Ascending aorta (tissue), 2 donors: ENCODE measurements at places on chromosomes 2 and 18. TPM values are rescaled to one million over a fixed set of nuclear protein-coding genes. Genes with fewer than 3 reads are reported as not detected.

- DNase-seq, result no peak
- no peak overlapping the region for H3K4me3 ChIP-seq
- no peaks in the 10 kb centered on the region for H3K4me1 ChIP-seq
- no peak overlapping the region for H3K27ac ChIP-seq
- peaks cover 3% of the 10 kb centered on the region for H3K27me3 ChIP-seq
Observed at GRCh38 chr2:134712736-134713135, 6.1 kb downstream of the TMEM163 start.

GRCh38 chr2:230908092-230908594 lies 16.9 kb downstream of the GPR55 start:
- DNase-seq, result peak; percentile 49
- H3K4me1 ChIP-seq, result no peaks in the 10 kb centered on the region

- peaks cover 23% of the 10 kb centered on the region for H3K4me1 ChIP-seq
- no peaks in the 10 kb centered on the region for H3K27me3 ChIP-seq
- H3K4me3 ChIP-seq, result no peak overlapping the region
- H3K36me3 ChIP-seq, result peaks cover 10% of the 10 kb centered on the region
- peak; percentile 75 for DNase-seq
- peak overlapping the region; percentile 70 for H3K27ac ChIP-seq
Observed at GRCh38 chr18:57737400-57738060, 65.6 kb downstream of the ATP8B1 start.

DNA sequence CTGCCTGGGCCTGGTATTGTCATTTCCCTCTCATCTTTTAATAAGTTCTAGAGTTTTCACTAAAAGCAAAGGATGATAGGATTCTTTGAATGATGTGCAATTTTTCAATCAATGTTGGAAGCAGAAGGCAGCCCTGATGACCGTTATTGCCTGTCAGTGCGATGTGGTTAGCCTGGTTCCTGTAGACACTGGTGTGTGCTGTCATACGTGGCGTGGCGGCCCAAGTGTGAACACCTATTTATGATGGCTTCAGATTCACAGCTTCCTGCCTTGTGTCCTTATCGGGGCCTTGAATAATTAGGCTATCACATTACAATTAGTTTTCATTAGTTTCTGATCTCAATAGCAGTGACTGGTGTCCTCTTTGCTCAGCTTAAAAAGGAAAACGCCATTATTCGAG lies 218.5 kb downstream of the TPGS2 start:
- H3K4me1 ChIP-seq, result no peaks in the 10 kb centered on the region
- H3K27ac ChIP-seq, result no peak overlapping the region

CXCR2 gene
- not detected for total RNA-seq

MBP gene
- 8.1 TPM for total RNA-seq

TEX44 gene
- total RNA-seq, result not detected

DNA sequence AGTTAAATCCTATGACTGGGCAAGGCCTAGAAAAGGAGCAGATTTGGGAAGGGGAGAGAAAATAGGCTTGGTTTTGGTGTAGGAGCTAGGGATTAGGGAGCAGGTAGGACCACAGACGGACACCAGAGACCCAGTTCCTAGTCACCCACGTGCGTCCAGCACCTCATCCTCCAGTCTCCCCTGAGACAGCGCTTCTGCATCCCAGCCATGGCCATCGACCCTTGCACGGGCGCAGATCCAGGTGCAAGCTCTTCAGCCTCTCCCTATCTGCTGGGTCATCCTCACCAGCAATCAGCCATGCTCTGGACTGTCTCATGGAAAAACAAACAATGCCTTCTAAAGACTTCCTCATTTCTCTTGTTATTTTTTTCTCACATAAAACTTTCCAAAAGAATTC lies 246.8 kb upstream of the RAB6C start:
- no peak for DNase-seq
- H3K36me3 ChIP-seq, result no peaks in the 10 kb centered on the region
- H3K27ac ChIP-seq, result no peak overlapping the region
- no peaks in the 10 kb centered on the region for H3K27me3 ChIP-seq
- no peak overlapping the region for H3K4me3 ChIP-seq

NT5C1B gene
- total RNA-seq, result not detected
